ENCODE measurements at places on chromosomes 7 and 10.
A peak's percentile ranks its signal among the peaks of the same experiment; 100 is the strongest.

GRCh38 chr10:88271761-88272543 is 311.2 kb downstream of the RNLS start:
- peak; percentile 69 for DNase-seq

DNA sequence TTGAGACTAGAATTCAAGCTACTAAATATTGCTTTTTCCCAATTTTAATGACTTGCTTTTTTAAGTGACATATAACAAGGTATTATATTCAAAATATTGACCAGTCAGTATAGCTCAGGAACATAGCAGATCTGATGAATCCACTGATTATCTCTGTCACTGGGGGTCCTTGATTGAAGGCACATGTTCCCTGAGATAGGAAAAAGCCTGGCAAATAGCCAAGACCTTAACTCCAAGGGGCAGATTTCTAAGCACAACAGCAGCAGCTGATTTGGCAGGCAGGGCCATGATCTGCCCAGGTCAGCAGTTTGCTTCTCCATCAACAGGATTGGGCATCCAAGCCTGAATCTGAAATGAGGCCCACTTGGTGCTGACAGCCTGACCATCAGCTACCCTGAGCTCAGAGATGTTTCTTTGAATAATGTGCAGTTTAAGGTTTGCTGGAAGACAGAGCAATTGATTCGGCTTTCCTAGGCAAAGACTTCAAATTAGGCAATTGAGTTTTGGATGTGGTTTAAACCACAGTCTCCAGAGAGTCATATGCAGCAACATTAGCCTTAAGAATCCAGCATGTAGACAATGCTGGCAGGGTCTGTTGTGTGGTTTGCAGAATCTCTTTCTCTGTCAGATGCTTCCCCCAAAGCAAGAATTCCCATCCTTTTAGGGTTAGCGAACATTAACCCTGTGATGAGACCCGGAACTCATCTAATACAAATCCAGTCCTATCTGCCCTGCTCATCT is 352.6 kb downstream of the ADRA2A start:
- DNase-seq, result no peak

- DNase-seq, result no peak
Observed at GRCh38 chr7:157547611-157548010, 210.8 kb downstream of the DNAJB6 start.

GRCh38 chr7:136063326-136063666 is 86.1 kb upstream of the MTPN start:
- DNase-seq, result no peak

DNA sequence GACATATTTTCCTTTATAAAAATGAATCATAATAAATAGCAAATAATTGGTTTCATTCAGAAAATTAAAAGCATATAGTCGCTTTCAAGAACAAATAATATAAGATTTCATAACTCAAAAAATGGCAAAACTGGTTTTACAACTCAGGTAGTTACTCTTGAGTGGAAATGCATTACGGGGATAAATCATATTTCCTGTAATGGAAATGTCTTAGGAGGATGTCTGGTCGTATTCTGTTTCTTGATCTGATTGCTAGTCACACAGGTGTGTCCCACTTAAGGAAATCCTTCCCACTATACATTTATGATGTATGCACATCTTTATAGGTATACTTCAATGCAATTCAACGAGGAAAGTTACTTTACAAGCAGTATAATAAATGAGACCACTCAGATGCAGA is 20.7 kb downstream of the NRAP start:
- DNase-seq, result no peak

DNA sequence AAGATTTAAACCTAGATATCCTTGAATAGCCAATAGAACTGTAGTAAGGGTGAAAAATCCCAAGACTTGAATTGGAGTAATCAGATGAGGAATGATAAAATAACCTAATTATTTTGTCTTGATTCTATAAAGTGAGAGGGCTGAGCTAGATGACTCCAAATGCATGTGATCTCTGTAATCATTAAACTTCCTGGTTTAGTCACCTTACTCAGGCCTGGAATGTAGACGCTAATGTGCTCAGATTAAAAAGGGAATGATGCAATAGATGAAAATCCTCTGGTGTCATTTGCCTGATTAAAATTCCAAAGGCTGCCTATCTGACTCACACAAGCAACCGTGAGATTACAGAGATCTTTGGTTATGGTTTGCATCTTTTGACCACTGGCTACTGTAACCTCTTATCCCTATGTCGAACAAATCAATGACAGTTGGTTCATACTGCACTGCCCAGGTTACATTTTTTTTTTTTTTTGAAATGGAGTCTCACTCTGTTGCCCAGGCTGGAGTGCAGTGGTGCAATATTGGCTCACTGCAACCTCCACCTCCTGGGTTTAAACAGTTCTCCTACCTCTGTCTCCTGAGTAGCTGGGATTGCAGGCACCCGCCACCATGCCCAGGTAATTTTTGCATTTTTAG is 2.9 kb upstream of the HKDC1 start:
- DNase-seq, result peak; percentile 65

- no peak for DNase-seq
Observed at GRCh38 chr7:135205850-135206249, 5.5 kb downstream of the WDR91 start.

GRCh38 chr10:93352638-93353383 is 129.3 kb downstream of the MYOF start:
- DNase-seq, result peak; percentile 50

DNA sequence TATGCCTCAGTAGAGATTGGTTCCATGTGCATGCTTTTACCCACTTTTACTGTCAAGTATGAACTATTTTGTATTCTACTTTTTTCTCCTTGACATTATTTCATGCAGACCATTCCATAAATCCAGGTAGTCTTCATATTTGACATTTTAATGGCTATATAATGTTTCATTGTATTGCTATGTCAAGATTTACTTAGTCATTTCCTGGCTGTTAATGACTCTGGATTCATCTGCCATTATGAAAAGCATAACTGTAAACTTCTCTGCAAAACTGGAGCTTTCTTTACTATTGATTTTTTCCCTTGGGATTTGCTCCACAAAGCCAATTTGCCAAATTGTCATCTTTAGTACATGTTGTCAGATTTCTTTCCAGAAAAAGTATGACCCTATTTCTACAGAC is 6.8 kb upstream of the MSRB2 start:
- DNase-seq, result no peak

- peak; percentile 74 for DNase-seq
Observed at GRCh38 chr10:80453842-80454512, at the start of gene TSPAN14. Gene TSPAN14, plus strand, starts transcription at chr10:80454310. Its CDS starts 34,924 bp downstream, at chr10:80489234.

- no peak for DNase-seq
Observed at GRCh38 chr10:59843748-59844147, 62.6 kb downstream of the CCDC6 start.

DNA sequence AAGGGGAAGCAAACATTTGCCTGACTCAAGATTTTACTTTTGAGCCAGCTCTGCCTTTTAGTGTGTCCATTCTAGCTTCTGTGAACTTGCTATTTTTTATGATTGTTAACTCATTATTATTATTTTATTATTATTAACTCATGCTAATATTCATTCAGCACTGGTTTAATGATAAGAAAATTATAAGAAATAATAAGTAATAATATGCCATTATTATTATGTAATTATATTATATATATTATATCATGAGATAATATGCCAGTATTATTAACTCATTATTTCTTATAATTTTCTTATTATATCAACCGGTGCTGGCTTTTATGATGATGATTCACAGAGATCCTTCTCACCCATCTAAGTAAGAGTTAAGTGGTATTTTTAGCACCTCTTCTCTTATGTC is 79.3 kb upstream of the NPVF start:
- no peak for DNase-seq

DNA sequence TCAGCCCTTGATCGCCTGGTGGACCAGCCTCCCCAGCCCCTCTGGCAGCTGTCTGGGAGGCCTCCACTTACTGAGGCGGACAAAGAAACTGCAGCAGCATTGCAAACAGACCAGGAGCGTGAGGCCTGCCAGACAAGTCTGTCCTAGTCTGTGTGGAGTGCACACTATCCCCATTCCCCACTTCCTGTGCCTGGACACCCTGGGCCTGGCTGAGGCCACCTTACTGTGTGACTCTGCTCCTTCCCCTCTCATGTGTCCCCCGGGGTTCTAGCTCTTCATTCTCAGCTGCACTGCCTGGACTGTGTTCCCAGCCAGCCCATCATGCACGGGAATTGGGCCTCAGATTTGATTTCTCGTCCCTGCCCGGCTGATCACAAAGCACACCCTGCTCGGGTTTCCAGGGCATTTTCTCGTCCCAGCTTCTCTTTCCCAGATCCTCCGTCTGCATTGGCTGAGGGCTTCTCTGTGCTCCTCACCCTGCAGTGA is 16.7 kb upstream of the C10orf90 start:
- DNase-seq, result no peak

GRCh38 chr10:115795964-115796363 is 477.0 kb downstream of the GFRA1 start:
- no peak for DNase-seq

Data from inflammatory macrophage (primary cell).